Activated T-helper 1 cell treated with anti-CD3 and anti-CD28 coated beads, Interleukin-12 subunit alpha, Interleukin-12 subunit beta, Interleukin-2, Interleukin-4 antibody, amounts not matched to agents 30 ng/mL and 10 ng/mL and 1 ng/mL, durations not matched to agents 14 hours and 24 hours and 36 hours (primary cell): ENCODE measurements at places on chromosomes 1 and 21.

- DNase-seq: no peak
These were observed 344.3 kb downstream of the MATN1 start for GRCh38 chr1:30378991-30379581.

DNA sequence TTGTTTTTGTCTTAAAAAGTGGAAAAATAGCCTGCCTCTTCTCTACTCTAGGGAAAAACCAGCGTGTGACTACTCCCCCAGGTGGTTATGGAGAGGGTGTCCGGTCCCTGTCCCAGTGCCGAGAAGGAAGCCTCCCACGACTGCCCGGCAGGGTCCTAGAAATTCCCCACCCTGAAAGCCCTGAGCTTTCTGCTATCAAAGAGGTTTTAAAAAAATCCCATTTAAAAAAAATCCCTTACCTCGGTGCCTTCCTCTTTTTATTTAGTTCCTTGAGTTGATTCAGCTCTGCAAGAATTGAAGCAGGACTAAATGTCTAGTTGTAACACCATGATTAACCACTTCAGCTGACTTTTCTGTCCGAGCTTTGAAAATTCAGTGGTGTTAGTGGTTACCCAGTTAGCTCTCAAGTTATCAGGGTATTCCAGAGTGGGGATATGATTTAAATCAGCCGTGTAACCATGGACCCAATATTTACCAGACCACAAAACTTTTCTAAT lies 35.0 kb upstream of the TDRD10 start:
- DNase-seq: no peak

DNA sequence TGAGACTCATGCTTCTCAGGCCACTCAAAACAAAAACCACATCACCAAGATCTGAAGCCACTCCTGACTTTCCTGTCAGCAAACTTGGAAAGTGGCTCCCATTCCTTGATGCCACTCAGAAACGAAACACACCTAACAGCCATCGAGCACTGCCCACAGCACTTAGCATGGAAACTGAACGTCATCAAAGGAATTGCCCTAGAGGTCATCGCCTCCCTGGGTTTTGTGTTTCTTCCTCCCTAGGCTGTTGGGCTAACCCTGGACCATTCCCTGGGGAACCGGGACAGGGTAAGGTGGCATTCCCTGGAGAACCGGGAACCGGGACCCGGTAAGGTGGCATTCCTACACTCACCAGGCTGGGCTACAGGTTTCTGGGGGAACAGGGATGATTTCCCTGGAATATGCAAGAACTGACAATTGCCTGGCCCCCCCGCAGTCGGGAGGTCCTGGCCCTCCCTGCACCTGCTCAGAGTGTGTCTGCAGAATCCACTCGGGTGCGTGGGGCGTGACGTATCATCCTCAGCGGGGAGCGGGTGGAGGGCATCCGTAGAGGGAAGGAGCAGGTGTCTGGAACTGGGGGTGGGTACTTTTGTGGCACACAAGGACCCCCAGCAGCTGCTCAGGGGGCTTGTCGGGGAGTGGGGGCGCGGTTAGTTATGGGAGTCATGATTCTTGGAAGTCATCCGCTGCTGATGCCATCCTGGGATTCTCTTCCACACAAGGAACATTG lies 30.3 kb downstream of the SLC45A1 start:
- DNase-seq: no peak

- no peak for DNase-seq
These were observed 7.8 kb downstream of the DMRTA2 start for GRCh38 chr1:50415235-50416149.

GRCh38 chr1:241976229-241976628 lies 18.7 kb downstream of the BECN2 start:
- DNase-seq: no peak

DNA sequence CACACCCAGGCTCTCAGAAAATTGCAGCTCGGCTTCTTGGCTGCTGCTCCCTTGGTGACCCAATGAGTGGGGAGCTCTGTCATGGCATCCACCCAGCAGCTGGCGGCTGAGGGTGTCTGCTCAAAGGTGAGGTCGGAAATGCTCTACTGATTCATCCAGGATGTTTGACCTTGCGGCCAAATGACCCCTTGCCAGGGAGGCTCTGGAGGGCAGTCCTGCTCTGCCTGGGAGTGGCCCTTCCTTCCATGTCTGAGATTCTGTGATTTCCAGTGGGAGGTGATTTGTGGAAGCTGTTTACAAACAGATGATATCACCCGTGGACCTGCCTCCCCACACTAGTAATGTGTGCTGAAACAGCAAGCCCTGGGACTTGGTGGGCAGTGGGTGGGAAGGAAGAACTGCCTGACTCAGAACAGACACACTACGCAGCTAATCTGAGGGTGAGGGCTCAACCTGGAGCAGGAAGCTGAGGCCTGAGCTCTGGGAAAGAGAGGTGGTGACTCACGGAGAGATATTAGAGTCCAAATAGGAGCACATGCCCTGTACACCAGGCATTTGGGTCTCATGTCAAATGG lies 3.0 kb downstream of the CRCT1 start:
- no peak for DNase-seq

DNA sequence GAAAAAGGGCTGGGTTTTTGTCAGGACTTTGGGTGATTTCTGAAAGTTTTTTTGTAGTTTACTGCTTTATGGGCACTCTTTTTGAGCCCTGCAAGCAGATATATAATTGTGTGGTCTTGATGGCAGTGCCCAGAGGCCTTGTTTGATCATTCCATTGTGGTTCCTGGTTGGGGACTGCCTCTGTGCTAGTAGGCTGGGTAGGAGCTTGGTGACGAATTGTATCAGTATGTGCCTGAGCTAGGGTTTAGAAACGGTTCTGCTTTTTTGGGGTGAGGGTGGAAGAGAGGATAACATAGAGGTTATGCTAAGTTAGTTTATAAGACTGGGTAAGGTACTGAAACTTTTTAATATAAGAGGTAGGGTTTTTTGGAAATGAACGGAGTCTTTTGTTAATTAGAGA lies 139.7 kb upstream of the ETV3 start:
- DNase-seq: no peak

GRCh38 chr1:32962248-32962896 lies 2.2 kb downstream of the RNF19B start:
- DNase-seq: no peak

GRCh38 chr21:27513825-27514224 lies 546.9 kb upstream of the ADAMTS5 start:
- DNase-seq: no peak

GRCh38 chr1:109025694-109026093 lies 16.2 kb downstream of the WDR47 start:
- DNase-seq: no peak

DNA sequence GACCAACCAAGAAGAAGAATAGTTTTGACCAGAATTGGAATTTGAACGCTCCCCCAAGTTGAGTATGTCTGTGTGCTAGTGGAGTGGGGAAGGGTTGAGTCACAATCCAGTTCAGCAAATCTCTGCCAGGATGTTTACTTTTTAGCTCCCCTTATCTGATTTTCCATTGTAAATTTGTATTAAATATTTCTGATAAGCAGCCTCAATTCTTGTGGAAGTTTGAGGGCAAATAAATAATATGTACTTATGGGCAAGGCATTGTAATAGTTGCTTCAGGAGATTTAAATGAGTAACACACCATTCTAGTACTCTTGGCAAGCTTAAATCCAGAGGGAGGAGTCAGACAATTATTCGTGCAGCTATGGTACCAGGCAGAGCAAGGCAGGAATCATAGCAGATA lies 14.4 kb downstream of the CXADR start:
- no peak for DNase-seq

DNA sequence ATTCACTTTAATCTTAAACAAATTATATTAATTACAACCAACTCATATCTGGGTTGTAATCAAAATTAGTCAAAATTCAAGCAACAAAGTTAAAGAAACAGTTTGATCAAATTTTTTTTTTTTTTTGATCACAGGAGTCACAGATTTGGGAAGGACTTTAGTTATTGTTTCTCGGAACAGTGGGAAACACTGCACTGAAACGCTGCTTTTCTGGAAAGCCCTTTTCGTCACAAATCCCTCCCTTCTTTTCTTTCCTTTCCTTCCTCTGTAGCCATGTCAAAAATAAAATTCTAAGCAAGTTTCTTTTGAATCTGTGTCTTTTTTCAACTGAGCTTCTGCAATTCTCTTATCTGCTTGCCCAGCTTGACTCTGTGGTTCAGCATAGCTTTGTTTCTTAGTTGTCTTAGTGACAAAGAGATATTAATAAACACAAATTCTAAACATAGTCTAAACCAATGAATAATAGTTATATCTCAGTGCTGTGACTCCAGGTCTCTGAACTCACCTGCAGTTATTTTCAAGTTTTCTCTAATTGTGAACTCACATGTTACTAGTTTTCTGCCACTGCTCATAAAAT lies 53.8 kb downstream of the PTGS2 start:
- DNase-seq: no peak

- no peak for DNase-seq
These were observed 2.5 kb downstream of the FCRL4 start for GRCh38 chr1:157595356-157595755.

DNA sequence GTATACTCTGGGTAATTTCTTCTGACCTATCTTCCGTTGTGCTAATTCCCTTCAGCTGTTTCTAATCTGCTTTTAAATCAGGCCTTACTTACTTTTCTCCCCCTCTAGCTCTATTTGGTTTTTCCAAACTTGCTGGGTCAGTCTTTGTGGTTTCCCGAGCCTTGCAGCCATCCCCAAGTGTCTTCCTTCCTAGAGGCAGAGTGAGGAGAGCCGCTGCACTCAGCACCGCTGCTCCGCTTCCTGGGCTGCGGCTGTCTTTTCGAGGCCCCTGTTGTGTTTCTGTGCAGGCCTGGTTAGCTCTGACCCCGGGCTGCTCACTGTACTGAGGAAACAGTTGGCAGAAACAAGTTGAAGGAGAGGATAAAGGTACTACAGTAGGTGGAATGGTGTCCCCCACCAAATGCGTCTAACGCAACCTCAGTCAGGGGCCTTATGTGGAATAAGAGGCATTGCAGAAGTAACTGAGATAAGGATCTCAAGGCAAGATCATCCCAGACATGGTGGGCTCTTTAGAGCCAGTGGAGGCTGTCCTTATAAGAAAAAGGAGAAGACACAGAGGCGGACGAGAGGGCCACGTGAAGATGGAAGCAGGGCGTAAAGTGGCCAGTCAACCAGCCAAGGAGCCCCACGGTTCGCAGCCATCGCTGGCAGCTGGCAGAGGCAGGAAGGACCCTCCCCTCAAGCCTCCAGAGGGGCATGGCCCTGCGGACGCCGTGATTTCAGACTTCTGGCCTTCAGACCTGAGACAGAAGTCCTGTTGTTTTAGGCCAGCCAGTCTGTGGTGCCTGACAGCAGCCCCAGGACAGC lies 10.5 kb downstream of the WNT9A start:
- DNase-seq: no peak

DNA sequence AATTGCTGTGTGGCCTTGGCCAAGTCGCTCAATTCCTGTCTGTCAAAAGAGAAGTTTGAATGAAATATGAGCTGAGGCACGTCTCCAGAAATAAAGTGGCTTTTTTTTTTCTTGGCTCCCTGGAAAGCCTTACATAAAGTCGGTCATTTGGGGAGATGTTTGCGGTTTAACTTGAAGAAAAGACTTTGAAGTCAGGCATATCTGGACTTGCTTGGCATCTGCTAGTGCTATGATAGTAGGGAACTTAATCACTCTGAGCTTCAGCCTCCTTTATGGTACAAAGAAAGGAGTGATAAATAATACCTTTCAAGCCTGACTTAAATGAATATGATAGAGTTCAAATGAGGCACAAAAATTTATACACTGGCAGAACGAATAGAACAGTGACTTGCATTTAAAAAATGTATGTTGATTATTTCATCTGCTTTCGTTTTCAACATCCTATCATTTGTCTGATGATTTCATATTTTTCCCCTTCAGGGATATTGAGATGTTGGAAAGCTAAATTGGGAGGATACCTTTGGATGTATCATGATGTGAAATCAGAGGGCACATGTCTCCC lies 60.2 kb downstream of the FASLG start:
- DNase-seq: no peak

DNA sequence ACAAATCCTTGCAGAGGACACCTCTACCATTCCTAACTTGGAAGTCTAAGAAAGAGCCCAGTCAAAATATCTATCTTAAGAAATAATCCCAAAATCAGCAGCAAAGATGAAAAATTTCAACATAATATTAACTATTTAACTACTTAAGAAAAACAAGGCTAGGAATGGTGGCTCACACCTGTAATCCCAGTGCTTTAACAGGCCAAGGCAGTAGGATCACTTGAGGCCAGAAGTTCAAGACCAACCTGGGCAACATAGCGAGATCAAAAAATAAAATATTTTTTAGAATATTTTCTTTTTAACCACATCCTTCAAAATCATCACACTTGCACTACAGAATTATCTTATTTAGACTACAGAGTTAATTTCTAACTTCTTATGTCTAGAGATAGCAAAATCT lies 4.9 kb downstream of the CNN3 start:
- no peak for DNase-seq

GRCh38 chr1:183103577-183103976 lies 80.4 kb downstream of the LAMC1 start:
- no peak for DNase-seq

GRCh38 chr1:207179036-207179435 lies 75.0 kb downstream of the C4BPA start:
- no peak for DNase-seq

GRCh38 chr1:32811265-32811664 lies 5.9 kb downstream of the YARS1 start:
- DNase-seq: no peak

- DNase-seq: no peak
These were observed 6.3 kb downstream of the APP start for GRCh38 chr21:26164311-26164710.

DNA sequence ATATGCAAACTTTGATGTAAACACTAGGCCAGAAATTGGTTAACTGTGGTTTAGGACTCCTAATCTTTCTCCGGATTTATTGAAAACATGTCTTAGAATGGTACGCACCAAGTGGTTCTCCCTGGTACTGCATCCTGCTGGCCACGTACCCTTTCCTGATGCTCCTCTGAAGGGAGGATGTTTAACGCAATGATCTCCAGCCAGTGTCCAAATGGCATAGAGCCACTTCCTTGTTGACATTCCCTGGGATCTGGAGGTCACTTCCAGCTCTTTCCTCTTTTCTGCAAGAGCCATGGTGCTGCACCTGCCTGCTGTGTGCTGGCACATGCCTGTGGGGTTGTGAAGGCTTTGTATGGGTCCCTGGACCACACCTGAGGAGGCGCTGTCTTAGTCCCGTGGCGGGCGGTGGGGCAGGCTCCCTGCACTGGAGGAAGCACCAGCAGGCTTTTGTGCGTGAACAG lies 53.9 kb downstream of the GALNT2 start:
- DNase-seq: no peak
